Amniotic epithelial cell (primary cell): ENCODE measurements at places on chromosomes 1 and 21.

DNA sequence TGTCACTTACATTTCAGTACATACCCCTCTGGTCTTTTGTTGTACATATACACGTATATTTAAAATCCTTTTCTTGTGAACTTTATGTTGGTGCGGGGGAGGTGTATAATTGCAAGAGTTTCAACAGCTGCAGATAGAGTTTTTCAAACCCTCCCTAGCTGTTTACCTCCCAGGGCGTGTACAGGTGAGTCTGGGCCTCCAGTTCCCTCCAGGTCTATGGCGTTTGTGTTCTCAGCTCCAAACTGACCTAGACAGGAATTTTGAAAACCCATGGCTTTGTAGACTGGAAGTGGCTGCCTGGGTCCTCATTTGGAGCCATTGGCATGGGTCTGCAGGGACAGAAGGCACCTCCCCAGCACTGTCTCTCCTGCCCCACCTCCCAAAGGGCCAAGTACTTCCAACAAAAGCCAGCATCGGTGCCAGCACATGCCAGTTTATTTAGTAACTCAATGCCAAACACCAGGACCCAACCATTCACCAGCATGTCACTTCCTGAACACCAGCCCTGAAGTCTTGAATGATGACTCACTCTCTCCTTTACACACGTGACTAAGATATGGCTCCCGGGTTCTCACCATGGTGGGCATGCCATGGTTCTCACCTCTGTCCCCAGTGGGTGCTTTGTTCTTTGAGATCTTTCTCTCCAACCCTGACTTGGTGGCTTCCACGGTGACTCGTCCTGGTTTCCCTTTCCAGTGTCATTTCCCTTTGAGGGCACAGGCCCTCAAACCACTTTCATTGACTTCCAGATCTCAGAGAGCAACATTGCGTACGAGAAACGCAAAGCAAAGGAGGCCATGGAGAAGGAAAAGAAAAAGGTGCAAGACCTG lies 57.3 kb upstream of the EFHD2 start:
- peak; percentile 58 for DNase-seq

DNA sequence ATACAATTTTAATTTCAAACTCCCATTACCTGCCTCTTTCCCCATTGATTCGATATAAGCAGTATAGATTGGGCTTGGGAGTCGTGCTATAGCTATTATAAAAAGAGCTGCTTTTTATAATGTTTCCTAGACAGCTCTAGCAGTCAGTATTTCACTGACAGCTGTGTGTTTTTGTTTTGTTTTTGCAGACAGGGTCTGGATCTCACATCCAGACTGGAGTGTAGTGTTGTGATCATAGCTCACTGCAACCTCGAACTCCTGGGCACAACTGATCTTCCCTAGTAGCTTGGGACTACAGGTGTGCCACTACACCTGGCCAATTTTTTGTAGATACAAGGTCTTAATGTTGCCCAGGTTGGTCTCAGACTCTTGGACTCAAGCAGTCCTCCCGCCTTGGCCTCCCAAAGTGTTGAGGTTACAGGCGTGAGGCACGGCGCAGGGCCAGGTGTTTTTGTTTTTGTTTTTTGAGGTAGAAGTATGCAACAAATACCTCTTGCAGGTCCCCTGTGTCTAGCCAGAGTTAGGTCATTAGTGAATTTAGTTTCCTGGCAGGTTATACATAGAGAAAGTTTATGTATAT lies 1.7 kb downstream of the NASP start:
- DNase-seq, result no peak

GRCh38 chr21:43829575-43830119 lies 35.4 kb upstream of the AGPAT3 start:
- no peak for DNase-seq

GRCh38 chr1:222114536-222115156 lies 372.8 kb upstream of the DUSP10 start:
- DNase-seq, result no peak

DNA sequence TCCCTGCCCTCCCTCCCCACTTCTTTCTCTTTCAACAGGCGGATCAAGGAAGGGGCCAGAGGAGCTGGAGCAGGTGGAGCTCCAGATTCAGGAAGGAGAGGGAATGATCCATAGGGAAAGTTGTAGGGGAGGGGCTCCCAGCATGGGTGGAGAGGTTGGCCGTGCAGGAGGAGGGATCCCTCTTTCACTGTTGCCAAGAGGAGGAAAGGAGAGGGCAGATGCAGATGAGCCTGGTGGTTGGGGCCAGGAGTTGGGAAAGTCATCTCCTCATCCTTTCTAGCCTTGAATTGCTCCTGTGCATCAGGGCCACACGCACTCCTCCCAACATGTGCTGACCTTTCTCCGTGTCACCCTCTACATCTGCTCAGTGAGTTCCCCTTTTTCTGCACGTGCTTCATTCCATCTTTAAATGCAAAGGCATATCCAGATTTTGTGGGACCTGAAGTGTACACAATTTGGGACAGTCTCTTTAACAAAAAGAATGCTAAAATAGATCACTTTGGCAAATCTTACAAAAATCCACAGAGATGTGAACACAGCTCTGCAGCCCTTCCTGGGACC lies 32.4 kb downstream of the ZBTB18 start:
- DNase-seq, result no peak

GRCh38 chr21:45396620-45396995 lies 8.4 kb upstream of the COL18A1 start:
- DNase-seq, result no peak

- DNase-seq, result peak; percentile 74
These were observed 109.1 kb downstream of the MRPS6 start for GRCh38 chr21:34182436-34182835.

DNA sequence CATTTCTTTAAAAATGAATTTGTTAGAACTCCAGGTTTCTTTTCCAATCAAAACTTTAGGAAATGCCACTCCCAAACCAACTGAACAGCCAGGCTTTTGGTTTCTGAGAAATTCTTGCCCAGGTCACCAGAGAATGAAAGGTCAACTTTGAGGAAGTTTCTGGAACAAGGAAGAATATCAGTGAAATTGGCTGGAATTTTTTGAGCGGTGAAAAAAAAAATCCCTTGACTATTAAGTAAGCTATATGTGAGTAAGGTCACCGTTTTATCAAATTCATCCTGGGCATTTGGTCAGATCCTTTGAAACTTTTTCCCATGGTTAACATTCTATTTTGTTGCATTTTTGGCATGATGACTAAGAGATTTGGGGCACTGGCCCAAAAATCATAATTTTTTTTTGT lies 469.3 kb downstream of the LTN1 start:
- DNase-seq, result no peak

GRCh38 chr21:41897700-41898099 lies 18.6 kb upstream of the PRDM15 start:
- DNase-seq, result no peak
